ENCODE measurements at places on chromosomes 4 and X.
A peak's percentile ranks its signal among the peaks of the same experiment; 100 is the strongest.

GRCh38 chrX:19382555-19383145 is 38.9 kb downstream of the PDHA1 start:
- DNase-seq: no peak

DNA sequence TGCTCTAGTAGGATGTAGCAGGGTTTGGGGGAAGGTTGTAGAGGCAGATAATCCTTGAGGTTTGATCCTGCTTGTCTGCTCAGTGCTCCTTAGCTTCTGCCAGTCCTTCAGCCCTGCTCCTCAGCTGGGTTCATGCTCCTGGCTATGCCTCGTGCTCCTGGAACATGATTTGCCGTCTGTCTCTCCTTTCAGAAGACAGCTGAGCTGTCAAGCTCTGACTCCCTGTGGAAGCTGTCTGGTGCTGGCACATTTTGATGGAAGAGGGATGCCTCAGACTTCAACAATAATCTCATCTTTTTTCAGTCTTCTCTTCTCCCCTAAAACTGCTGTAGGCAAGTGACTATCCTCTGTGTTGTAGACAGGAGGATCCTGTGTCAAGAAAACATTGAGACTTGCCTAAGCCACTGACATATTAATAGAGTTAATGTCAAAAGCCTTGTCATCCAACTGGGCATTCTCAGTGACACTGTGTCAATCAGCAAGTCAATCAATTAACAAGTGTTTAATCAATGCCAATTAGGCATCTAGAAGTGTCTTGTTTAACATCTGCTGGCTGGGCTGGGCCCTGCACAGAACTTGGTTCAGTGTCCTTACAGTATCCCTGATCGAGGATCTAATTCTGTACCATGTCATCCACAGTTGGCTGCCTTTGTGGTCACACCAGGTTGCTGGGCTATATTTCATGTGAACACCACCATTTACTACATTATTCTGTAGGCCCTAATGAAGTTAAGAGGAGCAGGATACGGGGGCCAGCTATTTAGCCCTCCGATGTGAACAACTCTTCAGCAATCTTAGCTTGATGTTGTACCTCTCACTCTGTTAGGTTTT is 96.7 kb downstream of the SYNPO2 start:
- no peak for DNase-seq

DNA sequence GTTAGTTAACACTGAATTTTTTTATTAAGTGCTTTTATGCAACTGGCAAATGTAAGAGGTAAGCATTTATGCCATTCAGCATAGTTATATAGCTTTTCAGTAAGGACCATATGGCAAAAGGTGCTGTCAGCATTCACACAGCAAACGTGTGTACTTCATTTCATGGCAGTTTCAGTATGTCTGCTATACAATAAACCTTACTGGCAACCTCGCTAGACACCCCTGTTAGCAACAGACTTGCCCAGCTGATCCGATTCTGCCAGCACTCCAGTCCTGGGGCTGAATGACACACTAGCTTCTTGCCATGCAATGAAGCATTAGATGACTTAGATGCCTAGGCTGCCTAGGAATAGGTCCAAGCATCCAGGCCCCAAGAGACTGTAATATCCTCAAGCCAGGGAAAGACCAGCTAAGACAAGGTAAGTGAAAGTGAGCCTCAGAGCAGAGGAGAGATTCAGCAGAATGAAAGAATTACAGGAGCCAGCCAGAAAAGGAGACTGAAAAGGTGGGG is 47.3 kb upstream of the DOCK11 start:
- DNase-seq: no peak

GRCh38 chrX:51641421-51642021 is 22.8 kb upstream of the CENPVL3 start:
- DNase-seq: no peak

DNA sequence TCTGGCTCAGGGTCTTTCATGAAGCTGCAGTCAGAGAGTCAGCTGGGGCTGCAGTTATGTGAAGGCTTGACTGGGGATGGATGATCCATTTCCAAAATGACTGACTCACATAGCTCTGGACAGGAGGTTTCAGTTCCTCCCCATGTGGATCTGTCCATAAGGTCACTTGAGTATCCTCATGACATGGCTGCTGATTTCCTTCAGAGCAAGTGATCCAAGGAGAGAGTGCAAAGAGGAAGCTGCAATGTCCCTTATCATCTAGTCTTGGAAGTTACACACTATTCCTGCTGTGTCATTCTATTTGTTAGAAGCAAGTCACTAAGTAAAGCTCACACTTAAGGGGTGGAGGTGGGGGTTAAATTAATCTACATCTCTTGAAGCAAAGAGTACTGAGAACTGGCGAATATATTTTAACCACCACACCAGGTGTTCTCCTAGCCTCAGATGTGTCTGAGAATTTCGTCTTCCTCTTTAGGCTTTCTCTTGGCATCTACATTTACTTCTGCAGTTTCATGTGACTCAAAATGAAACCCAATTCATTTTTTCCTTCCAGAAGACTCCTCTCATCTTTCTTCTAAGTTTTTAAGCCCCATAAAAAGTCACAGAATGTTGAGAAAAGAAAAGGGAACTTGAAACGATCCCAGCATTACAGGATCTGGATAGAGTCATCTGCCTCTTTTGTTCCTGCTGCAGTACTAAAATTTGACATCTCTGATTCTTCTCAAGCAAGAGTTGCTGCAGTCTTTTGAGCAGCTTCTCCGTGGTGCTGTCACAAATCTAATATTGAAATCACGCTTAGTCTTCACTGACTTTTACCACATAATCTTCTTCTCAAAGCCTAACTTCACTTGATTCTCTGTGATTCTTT is 3.8 kb upstream of the GRPR start:
- DNase-seq: no peak

GRCh38 chr4:174265916-174266315 is 17.6 kb downstream of the FBXO8 start:
- no peak for DNase-seq

- no peak for DNase-seq
These were observed 379.5 kb downstream of the ZIC3 start for GRCh38 chrX:137945470-137945869.

- no peak for DNase-seq
These were observed 21.4 kb upstream of the FAAH2 start for GRCh38 chrX:57265126-57265525.

- no peak for DNase-seq
These were observed 241.0 kb upstream of the RASGEF1B start for GRCh38 chr4:81712714-81713113.

DNA sequence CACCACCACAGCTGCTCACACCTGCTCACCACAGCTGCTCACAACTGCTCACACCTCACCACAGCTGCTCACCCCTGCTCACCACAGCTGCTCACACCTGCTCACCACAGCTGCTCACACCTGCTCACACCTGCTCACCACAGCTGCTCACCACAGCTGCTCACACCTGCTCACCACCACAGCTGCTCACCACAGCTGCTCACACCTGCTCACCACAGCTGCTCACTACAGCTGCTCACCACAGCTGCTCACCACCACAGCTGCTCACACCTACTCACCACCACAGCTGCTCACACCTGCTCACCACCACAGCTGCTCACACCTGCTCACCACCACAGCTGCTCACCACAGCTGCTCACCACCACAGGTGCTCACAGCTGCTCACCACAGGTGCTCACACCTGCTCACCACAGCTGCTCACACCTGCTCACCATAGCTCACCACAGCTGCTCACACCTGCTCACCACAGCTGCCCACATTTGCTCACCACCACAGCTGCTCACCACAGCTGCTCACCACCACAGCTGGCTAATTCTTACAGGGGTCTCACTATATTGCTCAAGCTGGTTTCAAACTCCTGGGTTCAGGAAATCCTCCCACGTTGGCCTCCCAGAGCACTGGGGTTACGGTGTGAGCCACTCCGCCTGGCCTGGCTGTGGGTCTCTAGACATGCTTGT is 30.4 kb upstream of the CPLX1 start:
- no peak for DNase-seq

GRCh38 chr4:13546142-13546940 is 2.0 kb upstream of the NKX3-2 start:
- no peak for DNase-seq

DNA sequence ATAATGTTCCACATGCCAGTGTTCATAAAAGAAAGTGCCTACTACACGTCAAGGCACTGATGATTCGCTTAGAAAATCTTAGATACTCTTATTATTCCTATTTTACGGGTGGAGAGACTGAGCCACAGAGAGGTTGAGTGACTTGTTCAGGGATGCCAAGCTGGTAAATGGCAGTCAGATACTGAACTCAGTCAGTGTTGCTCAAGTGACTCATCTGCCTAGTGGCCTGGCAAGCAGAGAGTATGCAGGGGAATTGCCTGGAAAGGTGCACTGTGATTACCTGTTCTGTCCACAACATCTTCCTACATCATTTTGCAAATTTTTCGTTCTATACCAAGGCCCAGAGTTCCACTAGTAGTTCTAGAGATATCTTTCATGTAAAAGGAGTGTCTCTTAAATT is 68.4 kb downstream of the RAPGEF2 start:
- DNase-seq: no peak

DNA sequence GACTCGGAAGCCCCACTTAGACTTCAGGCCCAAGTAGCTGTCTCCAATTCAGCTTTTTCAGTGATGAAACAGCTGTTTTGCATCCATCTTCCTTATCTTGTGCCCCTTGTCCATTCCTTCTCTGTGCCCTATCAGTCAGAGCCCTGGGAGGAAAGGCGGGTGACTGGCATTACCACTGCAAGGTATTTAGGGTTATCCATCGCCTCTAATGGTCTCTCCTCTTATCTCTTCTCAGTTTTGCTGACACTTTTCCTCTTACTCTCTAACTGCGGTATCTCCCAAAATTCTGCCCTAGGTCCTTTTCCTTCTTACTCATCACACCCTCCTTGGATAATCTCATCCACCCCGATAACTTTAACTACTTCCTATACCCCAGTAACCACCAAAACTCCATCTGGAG is 13.7 kb downstream of the GAB3 start:
- DNase-seq: no peak

GRCh38 chrX:68163441-68163840 is 269.9 kb downstream of the OPHN1 start:
- no peak for DNase-seq

GRCh38 chrX:1485033-1485432 is 32.3 kb upstream of the ASMTL start:
- no peak for DNase-seq

- peak; percentile 35 for DNase-seq
These were observed 3.7 kb downstream of the PNMA6E start for GRCh38 chrX:153397256-153397960.

DNA sequence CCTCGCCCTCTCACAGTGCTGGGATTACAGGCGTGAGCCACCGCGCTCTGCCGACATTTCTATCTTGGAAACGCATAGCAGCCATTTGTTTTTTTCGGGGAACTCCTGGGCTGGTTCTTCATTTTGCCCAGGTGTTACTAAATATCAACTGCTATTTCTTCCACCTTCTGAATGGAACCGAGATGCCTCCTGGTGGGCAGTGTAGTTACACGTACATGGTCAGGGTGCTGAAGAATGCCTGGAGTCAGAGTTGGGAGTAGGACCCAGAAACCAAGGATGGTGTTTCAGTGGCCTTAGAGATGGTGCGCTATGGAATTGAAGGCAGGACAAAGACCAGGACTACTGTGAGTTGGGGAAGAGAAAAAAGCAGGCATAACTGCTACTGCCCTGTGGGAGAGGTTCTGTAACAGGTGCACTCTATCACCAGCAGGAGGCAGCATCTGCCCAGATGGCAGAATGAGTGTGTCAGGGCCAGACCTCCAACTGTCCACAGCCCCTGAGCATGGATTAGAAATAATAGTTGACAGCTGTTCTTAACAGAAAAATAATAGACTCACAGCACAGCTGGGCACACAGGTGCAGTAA is 81.7 kb downstream of the ZC4H2 start:
- DNase-seq: no peak

GRCh38 chr4:42398171-42398870 is 1.0 kb downstream of the SHISA3 start:
- DNase-seq: no peak

DNA sequence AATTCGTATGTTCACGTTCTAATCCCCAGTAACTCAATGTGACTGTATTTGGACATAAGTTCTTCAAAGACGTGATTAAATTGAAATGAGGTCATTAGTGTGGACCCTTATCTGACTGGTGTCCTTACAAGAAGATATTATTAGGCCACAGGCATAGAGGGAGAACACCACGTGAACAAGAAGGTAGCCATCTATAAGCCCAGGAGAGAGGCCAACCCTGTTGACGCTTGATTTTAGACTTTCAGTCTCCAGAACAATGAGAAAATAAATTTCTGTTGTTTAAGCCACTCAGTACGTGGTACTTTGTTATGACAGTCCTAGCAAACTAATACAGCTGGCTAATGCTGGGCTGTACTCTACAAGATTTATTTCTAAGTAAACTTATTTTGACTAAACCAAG is 1.5 kb upstream of the EIF1AX start:
- no peak for DNase-seq

DNA sequence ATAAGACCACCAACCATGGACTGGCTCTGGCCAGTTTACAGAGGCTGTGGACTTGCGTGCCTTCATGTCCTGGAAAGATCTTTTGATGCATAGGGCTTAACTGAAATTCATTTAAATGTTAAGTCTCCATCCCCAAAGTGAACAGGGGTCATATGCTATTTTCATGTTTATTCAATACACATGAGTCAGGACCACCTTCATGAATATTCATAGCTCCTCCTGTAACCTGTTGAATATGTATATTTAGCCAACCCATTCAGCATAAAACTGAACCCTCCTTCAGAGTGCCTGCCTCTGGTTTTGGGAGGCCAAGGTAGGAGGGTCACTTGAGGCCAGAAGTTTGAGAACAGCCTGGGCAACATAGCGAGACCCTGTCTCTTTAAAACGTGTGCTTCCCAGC is 7.1 kb downstream of the CTPS2 start:
- DNase-seq: no peak

- DNase-seq: no peak
These were observed 87.9 kb downstream of the WDFY3 start for GRCh38 chr4:84878546-84878945.

DNA sequence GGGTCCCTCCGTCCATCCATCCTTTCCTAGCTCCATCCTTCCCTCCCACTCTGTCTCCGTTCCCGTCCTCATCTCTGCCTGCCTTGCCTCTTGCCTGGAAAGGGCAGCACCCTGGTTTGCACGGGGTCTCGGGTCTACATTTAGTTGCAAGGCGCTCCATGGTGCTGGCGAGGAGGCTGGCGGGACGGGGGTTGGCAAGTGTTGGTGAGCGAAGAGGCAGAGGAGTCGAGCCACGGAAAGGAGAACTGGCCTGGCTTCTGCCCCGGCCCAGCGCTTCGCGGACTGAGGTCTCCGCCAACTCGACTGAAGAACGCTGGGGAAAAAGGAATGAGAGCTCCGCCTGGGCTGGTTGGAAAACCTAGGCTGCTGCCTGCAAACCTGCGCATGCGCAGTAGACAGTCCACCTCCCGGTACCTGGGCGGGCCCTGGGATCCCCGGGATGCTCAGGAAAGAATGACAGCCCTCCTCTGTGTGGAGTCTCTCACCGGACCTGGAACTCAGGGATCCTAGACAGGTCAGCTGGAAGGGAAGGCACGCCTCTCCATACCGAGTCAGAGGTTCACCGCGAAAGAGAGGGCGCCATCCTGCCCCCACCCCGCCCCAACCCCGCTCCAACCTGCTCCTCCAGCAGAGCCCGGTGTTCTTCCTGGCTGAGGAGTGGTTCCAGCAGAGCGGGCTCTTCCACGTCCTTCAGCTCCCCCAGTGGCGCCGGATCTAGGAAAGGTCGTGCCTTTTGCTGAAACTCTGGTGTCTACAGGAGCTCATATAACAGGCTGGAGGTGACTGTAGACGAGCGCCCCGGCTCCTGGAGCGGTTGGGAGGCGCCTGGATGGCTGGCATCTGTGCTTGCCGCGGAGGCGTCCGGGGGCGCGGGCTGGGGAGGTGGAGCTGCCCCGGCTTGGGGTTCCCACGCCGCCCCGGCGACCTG is 6.0 kb downstream of the FRG2 start:
- DNase-seq: no peak
